Tibial artery (tissue), 4 donors: ENCODE measurements at places on chromosomes 7 and 10.

- DNase-seq: no peak
Measured at GRCh38 chr7:156594283-156595080, 46.1 kb upstream of the RNF32 start.

GRCh38 chr10:78953799-78954297, 114.9 kb upstream of the ZMIZ1 start:
- DNase-seq: no peak

DNA sequence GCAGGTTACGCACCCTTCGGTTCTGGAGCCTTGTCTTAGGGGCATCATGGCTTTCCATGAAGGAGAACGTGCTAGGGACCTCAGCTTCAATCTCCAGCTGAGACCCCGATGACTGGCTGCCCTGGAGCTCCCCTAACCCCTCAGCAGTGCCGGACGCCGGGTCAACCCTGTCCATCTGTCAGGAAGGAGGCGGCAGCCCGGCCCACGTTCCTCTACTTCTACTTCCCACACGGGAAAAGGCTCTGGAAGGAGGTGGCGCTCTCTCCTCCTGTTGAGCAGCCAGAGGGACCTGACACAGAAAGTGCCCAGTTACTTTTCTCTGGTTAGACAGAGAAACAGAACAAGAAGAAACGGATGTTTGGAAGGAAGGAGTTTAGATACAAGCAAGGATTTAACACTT, 87.4 kb downstream of the DYNC2I1 start:
- no peak for DNase-seq

- no peak for DNase-seq
Measured at GRCh38 chr10:113052076-113052830, 102.2 kb downstream of the TCF7L2 start.

- no peak for DNase-seq
Measured at GRCh38 chr10:124798364-124798763, 3.3 kb upstream of the ABRAXAS2 start.

GRCh38 chr7:14191686-14192098, 202.2 kb upstream of the ETV1 start:
- no peak for DNase-seq

DNA sequence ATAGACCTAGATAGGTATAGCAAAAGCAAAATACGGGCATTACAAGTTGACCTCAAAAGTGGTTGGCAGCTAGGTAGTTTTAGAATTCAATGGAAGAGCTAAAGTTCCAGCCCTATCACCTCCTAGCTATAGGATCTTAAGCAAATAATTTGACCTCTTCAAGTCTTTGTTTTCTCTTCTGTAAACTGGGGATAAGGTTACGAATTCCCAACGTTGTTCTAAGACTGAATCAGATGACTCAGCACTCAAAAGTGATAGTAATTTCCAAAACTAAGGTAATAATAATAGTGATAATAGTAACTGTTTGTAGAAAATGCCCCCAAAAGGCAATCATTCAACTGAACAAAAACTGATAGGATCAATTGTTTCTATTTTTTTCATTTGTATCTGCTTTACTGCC, 445.2 kb downstream of the KCNMA1 start:
- no peak for DNase-seq

DNA sequence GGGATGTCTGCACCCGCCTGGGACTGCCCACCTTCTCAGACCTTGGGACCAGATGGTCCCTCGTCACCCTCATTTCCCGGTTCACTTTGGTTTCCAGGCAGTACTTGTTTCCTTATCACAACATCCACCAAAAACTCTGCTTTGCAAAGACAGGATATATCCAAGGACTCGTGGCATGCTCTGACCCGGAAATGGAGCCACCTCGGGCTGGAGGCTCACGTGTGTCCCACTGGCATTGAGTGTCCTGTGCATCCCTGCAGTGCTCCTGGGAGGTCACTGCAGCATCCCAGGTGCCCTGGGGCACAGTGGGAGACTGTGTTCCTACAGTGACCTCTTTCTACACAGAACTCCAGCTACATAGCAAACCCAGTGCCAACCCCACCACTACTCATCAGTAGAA, 611.9 kb upstream of the FOXK1 start:
- DNase-seq: no peak
